Neural progenitor cell (in vitro differentiated cells): ENCODE measurements at places on chromosomes 5 and 9.
A peak's percentile ranks its signal among the peaks of the same experiment; 100 is the strongest.

GRCh38 chr9:128657796-128658195 is 1.1 kb upstream of the DYNC2I2 start:
- DNase-seq: no peak

- no peak for DNase-seq
Measured at GRCh38 chr5:83341815-83342334, 129.7 kb upstream of the VCAN start.

DNA sequence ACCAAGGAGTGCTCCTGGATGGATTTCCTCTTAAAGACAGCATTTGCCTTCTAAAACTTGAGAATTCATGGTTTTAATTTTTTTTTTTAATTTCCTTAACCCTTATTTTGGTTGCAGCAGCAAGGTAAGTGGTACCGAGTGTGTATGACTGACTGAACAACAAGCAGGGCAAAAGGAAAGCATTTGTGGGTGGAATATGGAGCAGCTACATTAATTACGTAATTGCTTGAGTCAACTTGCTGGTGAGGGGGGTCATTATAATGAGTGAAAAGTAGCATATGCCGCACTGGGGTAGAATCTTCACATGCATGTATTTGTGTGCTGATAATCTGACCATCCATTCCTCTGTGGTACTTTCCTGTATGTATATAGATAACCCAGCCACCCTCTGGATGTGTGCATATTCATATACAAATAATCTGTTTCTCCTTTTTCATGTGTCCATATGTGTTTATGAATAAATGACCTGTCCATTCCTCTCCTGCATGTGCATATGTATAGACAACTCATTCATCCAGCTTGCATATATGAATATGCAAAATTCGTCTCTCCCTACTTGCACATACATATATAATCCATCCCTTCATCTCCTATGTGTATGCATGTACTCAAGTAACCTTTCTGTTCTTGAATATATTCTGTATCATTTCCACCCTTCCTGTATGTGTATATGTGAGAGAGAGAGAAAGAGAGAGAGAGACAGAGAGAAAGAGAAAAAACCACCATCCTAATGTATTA is 147.5 kb upstream of the RUSC2 start:
- no peak for DNase-seq

DNA sequence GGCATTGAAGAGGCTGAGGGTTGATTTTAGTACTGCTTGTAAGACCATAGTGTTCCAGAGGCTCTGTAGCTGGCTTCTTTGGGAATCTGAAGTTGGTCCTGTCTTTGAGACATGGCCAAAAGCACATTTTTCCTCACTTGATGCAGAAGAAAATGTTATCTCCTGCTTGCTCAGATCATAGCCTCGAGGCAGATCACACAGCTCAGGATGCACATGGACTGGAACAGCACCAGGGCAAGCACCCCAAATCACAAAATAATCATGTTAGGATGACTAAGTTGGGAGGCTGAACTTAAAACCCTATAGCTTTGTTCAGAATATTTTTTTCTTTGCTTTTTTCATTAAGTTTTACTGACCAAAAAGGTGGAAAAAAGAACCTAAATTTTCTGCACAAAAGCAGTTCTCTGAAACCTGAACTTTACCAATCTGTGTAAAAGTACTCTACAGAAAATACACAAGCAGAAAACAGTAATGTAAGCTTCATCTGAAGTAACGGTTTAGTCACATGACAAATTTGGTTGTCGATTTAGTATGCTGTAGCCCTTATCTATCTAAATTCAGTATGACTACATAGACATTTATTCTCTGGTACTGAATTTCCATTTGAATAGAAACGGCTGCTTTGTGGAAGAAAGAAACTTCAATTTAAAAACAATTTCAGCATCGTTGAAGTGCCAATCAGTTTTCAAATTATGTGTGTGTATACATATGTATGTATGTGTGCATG is 3.4 kb downstream of the KLHL9 start:
- DNase-seq: no peak

GRCh38 chr9:23700359-23700758 is 125.7 kb downstream of the ELAVL2 start:
- DNase-seq: no peak

DNA sequence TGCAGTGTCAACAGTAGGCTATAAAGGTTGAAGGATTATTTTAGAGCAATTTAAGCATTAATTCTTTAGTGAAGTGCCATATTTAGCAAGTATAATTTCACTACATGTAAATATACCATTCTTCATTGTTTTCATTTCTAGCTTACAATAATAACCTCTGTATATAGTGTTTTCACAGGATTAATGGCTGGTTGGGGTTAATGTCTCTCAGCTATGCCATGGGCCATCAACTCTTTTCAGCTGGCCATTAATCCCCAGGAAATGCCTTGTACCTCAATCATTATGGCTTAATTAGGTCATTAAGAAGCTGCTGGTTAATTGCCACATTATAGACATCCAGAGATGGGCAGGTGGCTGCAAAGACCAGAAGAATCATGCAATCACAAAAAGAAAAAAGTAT is 715.1 kb downstream of the MAT2B start:
- DNase-seq: peak; percentile 8

- DNase-seq: no peak
Measured at GRCh38 chr5:72203251-72203845, 96.1 kb downstream of the MAP1B start.

DNA sequence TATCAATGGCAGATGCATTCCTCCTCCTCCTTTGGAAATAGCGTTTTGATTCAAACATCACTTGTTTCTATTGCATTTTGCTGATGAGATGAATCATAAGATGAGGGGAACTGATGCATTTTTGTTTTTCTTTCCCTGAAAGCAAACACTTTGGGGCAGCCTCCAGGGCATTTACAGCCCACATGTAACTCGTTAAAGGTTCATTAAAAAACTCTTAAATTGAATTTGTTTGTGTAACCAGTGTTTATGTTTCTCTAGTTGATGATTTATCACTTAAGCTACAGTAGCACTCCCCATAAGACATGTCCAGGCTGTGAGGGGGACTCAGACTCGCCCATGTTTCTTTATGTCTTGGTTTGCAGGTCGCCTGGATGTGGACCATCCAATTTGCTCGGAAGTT is 246.1 kb upstream of the ANKH start:
- DNase-seq: no peak

- peak; percentile 30 for DNase-seq
Measured at GRCh38 chr9:69149321-69149807, 24.7 kb upstream of the TJP2 start.

GRCh38 chr5:158126442-158127405 is 267.8 kb upstream of the CLINT1 start:
- no peak for DNase-seq

DNA sequence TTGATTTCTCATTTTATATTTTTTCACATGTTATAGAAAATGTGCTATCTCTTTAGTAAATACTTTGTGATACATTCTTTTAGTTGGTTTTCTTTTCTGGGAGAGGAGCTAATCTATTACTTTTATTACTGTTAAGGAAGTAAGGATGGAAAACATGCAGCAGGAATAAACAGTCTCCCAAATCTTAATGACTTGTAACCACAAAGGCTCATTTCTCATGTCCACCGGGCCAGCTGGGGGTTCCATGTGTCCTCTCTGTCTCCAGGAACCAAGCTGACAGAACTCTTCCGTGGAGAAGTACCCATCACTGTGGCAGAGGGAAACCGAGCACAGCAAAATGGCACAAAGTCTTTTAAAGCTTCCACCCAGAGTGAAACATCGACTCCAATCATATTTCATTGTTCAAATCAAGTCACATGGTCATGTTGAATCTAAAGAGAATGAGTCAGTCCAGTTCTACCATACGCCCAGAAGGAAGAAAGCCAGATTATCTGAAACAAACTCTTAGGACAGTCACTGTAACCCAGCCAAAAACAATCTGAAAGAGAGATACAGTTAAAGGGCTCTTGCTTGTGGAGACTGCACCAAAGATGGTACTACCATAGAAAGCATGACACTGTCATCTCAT is 97.1 kb upstream of the CDH6 start:
- DNase-seq: no peak

GRCh38 chr9:136090768-136091581 is 4.1 kb downstream of the NACC2 start:
- peak; percentile 44 for DNase-seq

DNA sequence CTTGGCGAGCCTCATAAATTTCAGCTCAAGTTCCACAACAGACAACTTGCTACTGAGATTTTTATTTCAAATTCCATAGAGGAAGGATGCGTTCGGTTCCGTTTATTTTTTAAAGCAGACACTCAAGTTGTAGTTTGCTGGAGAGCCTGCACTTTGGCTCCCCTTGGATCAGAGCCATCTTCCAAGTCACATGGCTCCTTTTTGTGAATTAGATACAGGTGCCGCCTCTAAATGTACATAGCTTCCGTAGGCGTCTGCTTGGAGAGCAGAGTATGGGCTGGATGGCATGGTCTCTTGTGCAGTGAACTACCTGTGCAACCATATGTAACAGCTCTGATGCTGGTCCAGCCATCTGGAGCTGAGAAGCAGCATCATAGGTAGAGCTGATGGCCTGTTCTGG is 73.9 kb upstream of the WWC1 start:
- DNase-seq: no peak

DNA sequence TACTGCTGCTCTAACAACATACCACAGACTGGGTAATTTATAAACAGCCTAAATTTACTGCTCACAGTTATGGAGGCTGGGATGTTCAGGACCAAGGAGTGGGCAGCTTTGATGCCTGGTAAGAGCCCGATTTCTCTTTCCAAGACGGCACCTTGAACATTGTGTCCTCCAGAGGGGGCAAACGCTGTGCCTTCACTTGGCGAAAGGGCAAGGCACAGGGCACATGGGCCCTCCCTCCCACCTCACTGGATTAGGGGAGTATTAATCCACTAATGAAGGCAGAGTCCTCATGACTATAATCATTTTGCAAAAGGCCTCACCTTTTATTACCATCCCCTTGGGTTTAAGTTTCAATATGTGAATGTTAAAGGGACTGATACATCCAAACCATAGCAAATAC is 397.7 kb downstream of the TMEM38B start:
- DNase-seq: no peak

DNA sequence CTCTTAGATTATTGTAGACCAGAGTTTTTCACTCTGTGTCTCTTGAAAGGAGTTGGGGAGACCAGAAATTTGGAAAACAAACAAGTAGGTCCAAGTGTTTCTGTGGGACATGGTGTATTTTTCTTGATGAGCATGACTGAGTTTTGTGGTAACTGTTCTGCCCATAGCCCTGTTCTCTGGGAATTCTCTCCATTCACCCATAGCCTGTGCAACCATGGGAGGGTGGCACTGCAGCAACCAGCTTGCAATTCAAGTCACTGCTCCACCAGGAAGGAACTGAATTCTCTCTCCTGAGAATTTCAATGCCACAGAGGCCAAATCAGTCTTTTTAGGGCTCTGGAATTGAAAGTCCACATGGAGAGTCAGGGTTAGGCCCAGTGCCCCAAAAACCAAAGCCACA is 475.3 kb upstream of the TRPC7 start:
- no peak for DNase-seq

DNA sequence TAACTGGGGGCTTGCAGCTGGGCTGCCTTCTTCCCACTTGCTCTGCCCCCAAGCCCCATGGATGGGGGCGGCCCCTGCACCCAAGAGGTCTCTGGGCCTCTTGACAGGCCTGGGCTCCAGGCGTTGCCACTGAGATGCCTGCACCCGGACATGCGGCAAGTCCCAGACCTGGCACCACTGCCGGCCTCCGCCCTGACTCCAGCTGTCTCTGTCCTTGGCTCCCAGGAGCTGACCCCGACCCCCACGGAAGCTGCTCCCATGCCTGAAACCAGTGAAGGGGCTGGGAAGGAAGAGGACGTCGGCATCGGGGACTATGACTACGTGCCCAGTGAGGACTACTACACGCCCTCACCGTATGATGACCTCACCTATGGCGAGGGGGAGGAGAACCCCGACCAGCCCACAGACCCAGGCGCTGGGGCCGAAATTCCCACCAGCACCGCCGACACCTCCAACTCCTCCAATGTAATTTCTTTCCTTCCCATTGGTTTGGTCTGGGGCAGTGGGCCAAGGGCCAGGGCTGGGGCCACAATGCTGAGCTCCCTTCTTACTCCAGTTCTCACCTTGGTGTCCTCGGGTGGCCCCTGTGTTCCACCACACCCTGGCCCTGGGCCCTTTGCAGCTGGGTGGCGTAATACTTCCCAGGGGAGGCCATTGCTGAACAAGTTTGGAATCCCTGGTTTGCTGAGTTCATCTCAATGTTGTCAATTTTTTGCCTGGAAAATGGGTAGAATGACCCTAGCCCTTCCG is 88.6 kb downstream of the COL5A1 start:
- DNase-seq: no peak

DNA sequence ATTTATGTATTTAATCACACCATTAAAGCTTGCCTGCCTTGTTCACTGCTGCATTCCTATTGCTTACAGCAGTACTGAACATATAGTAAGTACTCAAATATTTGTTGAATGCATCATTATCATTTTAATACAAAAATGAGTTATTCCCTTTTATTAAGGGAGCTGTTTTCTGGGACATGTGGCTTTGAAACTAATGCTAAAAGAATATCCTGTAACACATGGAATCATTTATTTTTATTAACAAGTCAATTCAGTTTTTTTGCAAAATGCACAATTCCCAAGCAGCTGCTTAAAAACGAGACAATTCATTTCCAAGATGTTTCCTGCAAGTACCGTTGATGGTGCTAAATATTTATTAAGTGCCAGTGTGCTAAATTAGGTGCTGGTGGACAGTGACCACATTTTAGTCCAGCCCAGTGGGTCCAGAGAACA is 148.3 kb upstream of the NR3C1 start:
- no peak for DNase-seq

DNA sequence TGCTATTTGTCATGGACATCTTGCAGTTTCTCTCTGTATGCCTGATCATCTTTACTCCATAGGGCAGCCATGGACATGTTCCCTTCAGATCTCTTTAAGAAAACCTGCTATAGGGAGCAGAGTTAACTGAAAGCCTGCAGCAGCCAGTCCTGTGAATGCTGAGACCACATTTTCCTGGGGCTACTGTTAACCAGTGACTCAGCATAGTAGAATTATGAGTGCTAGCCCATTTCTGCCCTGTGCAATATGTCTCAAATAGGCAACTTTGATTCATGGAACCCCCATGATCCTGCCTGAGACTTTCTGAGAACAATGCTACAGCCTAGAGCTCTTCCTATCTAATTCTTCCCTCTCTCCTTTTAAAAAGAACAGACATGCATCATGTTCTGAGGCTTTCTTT is 624.2 kb downstream of the CHSY3 start:
- DNase-seq: no peak
